ENCODE measurements at places on chromosomes 3 and 15. TPM values are rescaled to one million over a fixed set of nuclear protein-coding genes. Genes with fewer than 3 reads are reported as not detected.

The ITGA11 gene
- 4.2 TPM for total RNA-seq

The NPAP1 gene
- total RNA-seq = 1.9 TPM

DNA sequence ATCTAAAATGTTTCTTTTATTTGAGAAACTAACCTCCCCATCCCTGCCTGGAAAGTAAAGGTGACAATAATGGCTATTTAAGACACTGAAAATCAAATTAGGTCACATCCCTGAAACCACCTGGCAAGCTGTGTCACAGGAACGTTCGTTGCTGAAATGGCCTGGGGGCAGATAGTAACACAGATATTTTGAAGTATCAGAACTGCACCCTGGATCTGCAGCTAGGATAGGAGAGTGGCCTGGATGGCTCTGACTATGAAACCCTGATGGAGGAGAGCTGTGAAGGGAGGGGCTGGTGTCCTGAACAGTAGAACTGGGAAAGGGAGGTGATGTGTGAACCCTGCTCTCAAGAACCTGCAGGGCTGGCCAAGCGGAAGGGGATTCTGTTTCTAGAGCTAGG, 648.3 kb upstream of the CFAP20DC start:
- no peak for DNase-seq

DNA sequence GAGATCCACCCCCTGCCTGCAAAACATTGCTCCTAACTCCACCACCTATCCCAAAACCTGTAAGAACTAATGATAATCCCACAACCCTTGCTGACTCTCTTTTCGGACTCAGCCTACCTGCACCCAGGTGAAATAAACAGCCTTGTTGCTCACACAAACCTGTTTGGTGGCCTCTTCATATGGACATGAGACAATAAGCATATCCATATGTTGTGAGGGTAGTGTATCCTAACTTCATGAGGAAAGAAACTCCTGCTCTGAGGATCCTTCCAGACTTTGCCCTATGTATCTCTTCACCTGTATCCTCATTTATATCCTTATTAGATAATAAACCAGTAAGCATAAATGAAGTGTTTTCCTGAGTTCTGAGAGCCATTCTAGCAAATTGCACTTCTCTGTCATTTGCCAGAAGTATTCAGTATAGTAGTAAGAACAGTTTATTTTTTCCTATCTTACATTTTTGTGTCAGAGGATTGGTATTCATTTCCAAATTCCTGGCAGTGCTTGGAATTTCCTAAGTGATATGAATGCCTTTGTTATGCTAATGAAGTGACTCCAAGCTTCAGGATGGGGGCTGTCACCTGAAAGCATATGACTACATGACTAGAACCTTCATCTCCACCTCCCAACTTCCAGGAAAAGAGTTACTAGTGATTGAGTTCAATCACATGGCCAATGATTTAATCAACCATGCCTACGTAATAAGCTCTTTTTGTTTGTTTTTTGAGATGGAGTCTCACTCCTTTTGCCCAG, 30.2 kb downstream of the TTBK2 start:
- no peak for DNase-seq

DNA sequence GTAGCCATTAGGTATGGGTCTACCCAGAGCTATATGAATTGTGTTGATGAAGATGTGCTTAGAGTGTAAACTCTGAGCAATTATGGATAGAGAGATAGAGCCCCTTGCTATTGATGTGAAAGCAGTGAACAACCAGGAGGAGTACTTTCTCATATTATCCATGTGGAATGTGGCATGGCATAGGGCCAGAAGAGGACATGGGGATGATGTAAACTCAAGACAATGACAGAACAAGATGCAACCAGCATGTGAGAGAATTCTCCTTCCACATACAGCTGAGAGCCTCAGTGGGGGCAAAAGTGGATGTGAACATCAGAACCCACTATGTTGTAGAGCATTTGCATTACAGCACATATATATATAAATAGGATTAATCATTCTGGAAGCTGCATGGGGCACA, 36.4 kb upstream of the BNC1 start:
- no peak for DNase-seq

All from cerebellum (tissue), 4 donors.